ENCODE measurements at places on chromosomes 1 and 21.
A peak's percentile ranks its signal among the peaks of the same experiment; 100 is the strongest.

DNA sequence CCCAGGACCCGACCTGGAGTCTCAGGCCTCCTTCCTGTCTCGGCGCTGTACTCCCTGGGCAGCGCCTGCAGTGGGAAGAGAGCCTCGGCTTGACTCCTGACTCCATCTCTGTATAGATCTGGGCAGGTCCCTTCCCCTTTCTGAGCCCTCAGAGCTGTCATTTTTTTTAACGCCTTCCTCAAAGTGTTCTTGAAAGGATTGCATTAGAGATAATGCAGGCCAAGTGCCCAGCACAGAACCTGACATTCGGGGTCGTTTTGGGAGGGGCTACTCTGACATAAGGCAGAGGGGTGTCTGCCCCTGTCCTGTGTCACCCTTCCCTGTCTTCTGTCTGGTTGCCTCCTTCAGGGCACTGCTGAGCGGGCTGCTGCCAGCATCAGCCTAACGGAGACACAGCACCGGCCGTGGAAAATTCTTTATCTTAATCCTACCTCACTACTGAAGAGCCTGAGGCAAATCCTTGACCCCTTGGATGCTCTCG, 271.6 kb downstream of the TRABD2B start:
- no peak for DNase-seq

- no peak for DNase-seq
These were observed 47.6 kb upstream of the MTR start for GRCh38 chr1:236747311-236747985.

- no peak for DNase-seq
These were observed 44.3 kb downstream of the TMEM51 start for GRCh38 chr1:15197591-15198447.

DNA sequence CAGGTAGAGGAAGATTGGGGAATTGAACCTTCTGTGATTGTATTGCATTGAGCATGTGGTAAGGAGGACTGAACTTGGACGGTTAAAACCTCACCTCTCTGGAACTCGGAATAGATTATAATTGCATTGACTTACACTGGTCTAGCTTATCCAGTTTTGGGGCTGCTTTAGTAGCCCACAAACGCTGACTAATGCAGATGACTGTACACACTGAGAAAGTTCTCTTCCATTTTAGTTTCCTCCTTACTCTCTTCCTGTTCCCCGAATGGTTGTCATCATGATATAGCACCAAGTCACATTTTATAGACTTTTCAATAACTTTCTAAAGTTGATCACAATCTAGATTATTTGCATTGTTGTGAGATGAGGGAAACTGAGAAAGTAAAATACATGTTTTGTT, 78.2 kb downstream of the NFIA start:
- no peak for DNase-seq

GRCh38 chr1:56309065-56309464, 270.3 kb downstream of the PLPP3 start:
- DNase-seq, result no peak

- DNase-seq, result peak; percentile 96
These were observed 502.0 kb downstream of the SMYD3 start for GRCh38 chr1:246005067-246005466.

- DNase-seq, result peak; percentile 28
These were observed at the start of gene CCDC18 for GRCh38 chr1:93180723-93181613. CCDC18 (plus strand) TSS chr1:93180724; CDS start chr1:93183362, 2,638 bp downstream.

DNA sequence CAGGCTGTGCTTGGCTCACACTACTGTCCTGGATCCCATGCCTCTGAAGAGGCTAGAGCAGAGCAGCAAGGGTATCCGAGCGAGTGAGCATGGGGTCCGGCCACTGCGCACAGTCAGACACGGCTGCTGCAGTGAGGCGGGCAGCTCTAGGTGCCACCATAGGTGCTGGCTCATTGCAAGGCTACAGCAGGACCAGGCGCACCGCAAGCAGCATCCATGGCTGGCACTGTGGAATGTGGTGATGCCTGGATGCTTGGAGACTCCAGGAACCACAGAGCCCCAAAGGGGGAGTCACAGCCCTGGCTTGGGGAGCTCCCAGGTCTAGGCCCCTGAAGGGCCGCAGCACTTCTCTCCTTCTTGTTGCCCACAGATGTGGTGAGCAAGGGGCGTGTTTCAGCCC, 47.2 kb downstream of the ATP6V1G3 start:
- no peak for DNase-seq

DNA sequence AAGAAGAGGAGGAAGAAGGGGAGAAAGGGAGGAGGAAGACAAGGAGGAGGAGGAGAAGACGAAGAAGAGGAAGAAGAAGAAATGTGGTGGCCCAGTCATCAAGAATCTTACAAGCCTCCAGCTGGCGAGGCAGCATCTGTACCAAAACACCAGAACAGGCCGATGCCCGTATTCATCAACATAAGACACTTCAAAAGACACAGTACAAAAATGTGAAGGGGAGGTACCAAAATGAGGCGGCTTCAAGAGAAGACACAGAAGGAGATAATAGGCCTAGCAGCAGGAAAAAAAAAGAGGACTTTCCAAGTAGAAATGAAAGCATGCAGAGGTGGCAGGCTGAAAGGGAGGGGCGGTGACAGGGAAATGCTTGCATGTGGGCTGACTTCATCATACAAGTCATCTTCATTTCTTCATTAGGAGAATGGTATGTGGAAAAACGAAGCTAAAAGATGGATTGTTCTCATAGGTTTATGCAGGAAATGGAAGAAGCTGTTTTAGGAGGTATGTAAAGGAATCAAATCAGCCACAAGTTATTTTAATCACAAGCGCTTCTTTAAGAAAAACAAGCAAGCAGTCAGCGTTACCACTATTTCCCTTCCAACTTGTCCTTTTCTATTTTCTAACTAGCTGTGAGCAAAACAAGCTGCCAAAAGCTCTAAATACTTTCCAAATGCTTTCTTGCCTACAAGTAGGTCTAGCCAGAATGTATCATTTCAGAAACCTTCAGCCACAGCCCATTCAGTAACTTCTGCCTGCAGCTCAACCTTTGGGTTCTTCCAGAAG, 192.3 kb downstream of the SLC45A1 start:
- DNase-seq, result peak; percentile 81

DNA sequence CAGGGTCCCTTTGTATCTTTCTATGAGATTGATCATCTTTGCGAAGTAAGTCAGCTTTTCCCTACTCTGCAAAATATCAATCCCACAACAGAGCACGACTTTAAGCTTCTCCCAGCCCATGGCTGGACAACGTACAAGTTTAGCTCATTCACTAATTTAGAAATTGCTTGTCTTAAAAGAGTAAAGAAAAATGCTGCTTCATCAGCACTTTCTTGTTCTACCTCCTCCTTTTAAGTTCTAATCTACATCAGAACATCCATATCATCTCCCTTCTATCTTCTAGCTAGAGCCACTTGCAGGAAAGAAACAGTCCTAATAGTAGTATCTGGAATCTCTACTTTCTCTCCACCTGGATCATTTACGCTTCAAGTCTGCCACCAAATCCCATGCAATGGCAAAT, 441.2 kb upstream of the ESRRG start:
- DNase-seq, result no peak

GRCh38 chr1:224762046-224762445, 145.9 kb downstream of the CNIH3 start:
- DNase-seq, result no peak

DNA sequence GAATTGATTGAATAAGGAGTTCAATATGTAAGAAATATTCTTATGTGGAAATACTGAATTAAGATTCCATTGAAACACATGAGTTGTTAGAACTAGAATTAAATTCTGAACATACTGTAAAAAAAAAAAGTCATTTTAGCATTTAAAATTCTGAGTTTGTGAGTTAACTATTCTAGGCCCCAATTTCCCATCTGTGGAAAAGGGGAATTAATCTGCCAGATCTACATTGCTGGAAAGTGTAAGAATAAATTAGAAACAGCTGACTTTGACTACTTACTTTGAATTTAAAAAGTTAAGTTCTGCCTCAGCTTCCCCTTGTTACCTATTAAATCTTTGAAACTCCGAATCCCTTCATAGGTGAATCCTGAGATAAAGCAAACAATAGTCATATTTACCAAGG, 103.0 kb downstream of the SNX7 start:
- DNase-seq, result no peak

GRCh38 chr1:244957525-244957924, 93.2 kb upstream of the HNRNPU start:
- DNase-seq, result no peak

Data from cardiac fibroblast (primary cell).